ENCODE measurements at places on chromosomes 6 and 20. TPM values are rescaled to one million over a fixed set of nuclear protein-coding genes. Genes with fewer than 3 reads are reported as not detected.

The TMEM200A gene
- total RNA-seq: 0.10 TPM

DNA sequence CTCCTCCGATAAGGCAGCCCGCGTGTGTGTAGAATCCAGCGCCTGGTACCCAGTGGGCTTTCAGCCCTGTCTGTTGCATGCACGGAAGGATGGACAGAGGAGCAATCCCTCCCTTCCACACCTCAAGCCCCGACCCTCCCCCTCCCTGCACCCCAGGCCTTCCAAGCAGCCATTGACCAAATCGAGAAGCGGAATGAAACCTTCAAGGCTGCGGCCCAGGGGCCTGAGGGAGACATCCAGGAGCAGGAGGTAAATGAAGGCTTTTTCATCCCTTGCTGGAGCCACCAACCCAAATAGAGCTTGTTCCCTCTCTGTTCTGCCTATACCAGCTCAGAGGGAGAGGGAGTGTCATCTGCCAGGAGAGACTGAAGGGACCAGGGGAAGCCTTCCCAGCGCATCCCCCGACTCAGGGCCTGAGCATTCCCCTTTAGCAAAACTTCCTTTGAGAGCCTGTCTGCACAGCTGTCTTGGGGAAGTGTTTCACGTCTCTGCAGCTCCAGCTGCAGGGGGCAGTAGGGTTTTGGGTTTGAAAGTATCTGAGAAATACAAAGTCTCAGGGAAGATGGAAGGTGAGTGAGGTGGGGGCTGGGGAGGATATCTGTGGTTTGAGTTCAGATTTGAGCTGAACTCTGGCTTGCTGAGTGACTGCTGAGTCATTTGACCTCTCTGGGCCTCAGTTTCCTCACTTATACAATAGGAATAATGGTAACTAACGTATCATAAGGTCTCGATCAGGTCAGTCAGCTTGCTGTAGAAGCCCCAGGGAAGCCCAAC, 16.1 kb downstream of the FGD2 start:
- no peak for DNase-seq

The ULBP3 gene
- total RNA-seq: 0.35 TPM

DNA sequence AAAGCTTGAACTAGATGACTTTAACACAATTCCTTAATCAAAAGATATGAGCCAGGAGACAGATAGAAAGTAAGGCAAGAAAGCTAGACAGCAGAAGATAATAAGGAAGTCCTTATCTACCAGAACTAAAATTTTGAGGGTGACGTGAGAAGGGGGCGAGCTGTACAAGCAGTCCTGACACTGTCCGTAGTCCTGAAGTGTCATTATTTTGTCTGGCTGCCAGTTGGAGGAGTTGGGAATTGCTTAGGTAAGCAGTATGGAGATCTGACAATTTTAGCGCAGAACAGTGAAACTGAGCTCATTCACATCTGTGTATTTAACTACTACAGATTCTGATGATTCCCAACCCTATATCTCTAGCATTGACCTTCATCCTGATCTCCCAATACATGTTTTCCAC, 25.8 kb upstream of the CEP85L start:
- no peak for DNase-seq

The CLVS2 gene
- total RNA-seq: not detected

The FAM217B gene
- 2.2 TPM for total RNA-seq

DNA sequence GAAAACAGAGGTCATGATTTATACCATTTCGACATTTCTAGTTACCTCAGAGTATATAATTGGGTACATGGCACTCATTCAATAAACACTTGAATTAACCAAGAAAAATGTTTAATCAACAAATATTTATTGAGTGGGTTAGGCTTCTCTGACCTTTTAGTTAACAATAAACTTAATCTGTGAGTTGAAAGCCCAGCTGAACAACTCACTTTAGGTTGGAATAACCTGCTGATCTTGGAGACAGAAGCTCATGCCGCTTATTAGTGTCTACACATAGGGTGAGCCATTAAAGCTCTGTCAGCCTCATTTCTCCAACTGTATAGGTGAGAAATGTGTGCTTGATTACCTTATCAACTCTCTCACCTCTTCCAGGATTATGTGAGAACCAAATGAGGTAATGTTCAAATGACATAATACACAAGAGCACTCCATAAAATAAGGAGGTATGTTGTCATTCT, 98.2 kb upstream of the DTNBP1 start:
- no peak for DNase-seq

DNA sequence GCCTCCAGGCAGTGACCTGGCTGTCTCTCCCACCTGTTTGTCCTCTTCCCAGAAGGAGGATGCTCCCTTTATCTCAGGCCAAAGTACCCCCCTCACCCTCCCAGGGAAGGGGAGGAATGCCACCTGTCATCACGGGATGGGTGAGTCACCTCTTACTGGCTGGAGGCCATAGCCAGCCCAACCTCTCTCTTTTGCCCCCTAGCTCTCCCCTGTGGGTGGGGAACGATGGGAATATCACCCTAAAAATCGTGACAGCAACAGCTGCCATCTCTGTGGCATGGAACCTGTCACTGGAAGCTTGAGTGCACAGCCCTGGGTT, 137.5 kb upstream of the PTPN1 start:
- no peak for DNase-seq

The HBS1L gene
- 42.5 TPM for total RNA-seq

DNA sequence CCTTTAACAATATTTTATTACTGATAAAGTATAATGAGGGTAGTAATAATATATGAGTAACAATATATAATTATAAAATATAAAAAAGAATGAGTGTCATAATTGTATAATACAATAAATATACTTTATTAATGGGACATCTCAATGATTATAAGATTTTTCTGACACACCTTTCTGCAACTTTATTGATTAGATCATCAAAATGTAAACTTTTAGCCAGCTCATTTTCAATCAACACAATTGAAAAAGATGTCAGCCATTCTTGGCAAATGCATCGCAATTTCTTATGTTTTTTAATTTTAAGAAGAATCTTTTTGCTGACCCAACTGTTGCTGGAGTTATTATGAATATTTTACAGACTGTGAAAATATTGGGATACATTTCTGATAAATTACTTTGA, 132.4 kb upstream of the RNF217 start:
- no peak for DNase-seq

The TCP11 gene
- not detected for total RNA-seq

The NFATC2 gene
- 4.6 TPM for total RNA-seq

DNA sequence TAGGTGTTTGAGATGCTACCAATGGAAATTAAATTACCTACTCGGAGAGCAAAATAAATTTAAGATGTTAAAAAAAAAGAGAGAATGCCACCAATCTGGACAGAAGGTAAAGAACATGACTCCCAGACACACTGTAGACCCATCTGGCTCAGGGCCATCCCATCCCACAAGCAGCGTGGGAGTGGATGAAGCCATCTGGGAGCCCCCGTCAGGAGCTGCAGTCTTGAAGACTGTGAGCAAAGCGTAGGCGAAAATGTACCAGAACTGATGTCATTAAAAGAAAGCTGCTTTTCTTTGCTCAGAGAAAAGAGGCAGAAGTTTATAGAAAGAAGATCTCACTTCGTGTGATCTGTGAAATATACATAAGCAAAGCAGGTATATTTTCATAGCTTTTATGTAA, 815.7 kb downstream of the QKI start:
- DNase-seq: no peak

DNA sequence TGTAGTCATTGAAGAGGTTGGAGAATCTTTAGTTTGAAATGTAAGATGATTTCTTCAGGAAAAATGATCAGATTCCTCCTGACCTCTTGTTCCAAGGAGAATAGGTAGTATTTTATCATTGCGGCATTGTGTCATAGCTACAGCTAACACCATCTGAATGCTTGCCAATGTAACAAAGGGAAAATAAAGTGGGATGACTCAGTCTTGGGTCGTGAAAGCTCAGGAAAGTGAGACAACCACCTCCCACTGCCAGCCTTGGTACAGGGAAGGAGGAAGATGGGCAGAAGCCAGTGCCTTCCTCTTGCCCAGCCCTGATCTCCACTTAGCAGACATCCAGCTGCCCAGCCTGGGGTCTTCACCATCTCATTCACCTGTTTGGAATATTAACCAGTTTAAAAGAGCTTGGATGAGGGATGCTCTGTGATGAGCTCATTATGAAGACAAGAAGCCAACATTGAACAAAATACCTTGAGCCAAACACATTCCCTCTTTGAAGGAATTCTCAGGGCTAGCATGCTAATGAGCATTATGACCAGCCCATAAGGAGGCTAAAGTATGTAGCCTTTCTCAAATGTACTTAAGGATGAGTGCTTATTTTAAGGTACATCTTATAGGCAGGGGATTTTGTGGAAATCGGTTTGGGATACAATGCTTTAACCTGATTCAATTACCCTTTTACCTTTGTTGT, 40.0 kb upstream of the APCDD1L start:
- no peak for DNase-seq

The CAGE1 gene
- total RNA-seq: 0.05 TPM

Measured in left lobe of liver (tissue), 2 donors.